ENCODE measurements at places on chromosomes 12 and 14.
A peak's percentile ranks its signal among the peaks of the same experiment; 100 is the strongest.

DNA sequence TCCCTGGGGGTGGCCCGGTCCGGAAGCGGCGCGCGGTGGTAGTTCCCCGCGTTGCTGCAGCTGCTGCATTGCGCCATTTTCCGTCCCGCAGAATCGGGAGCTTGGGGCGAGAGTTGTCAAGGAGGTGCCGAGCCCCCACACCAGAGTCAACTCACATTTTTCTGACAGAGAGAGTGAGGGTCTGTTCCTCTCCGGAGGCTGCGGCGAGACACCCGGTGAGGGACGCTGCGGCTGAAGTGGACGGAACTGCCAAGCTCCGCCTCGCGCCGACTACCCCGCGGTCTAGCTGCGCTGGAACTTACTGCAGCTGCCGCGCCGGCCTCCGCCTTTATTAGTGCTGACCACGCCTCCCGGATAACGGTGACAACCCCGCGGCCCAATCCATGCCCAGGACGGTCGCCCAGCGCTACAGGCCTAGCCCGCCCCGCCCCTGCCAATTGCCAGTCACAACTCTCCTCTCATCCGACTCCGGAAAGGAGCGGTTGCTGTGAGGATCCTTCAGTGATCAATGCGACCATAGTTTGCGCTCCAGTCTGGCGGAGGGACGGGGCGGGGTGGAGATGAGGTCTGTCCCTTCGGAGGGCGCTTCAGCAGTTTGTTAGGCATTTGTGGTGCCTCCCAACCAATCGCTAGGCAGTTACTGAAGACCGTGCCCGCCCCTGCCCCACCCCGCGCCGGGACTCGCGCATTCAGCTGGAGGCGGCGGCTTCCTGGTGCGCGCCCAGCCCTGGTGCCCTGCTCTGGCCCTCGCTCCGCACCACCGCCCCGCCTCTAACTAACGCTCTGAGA, at the start of gene VAMP1:
VAMP1 (minus strand) TSS at position 303 of the 789 bp plus-strand sequence; CDS start at position 157, 146 bp downstream.
- peak; percentile 92 for DNase-seq

- no peak for DNase-seq
Observed at GRCh38 chr14:62947301-62947700, 98.0 kb downstream of the KCNH5 start.

- DNase-seq: peak; percentile 42
Observed at GRCh38 chr12:116559162-116559935, at the start of gene MAP1LC3B2. Gene MAP1LC3B2 (plus strand): TSS chr12:116559381. CDS start chr12:116575943, 16,562 bp downstream.

DNA sequence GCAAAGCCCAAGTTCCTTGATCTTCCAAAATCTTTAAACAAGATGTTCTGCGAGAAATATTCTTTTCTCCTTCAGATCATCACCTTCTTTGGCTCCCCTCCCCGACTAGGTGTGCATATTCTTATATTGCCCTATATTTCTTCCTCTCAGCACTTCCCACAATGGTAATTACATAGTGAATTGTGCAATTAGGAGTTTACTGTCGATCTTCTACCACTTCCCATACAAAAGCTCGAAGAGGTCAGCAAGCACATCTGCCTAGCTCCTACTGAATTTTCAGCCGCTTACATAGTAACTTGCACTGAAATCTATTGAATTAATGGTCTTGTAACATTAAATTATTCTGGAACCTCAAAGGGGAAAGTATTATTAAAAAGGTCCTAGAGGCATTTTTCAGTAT, 16.7 kb downstream of the OSBPL8 start:
- no peak for DNase-seq

DNA sequence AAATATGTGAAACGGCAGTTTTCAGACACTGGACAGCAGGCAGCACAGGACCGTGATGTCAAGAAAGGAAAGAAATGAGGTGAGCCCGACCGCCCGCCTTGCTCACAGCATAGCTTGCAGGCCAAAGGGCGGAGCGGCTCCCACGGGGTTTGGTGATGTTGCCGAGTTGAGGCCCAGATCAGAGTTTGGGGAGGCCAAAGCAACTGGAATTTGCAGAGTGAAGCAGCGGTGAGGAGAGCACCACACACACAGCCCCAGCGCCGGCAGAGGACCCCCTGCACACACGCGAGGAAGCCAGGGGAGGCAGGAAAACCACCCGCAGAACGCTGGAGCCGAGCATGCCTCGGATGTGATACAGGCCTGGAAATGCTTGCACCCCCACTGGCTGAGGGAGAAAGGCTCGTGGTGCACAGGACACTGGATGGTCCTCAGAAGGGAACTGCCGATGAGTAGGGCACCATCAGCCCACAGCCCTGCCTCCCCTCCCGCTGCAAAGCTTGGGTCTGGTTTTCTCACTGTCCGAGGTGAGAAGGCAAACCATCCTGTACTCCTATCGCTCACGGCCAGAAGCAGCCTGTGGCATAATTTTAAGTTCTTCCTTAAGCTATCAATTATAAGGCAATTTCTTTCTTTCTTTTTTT, 25.7 kb upstream of the PLD4 start:
- DNase-seq: no peak

- DNase-seq: no peak
Observed at GRCh38 chr14:58598028-58598803, 39.5 kb upstream of the DACT1 start.

Measured in stimulated activated CD8-positive, alpha-beta memory T cell treated with anti-CD3 and anti-CD28 coated beads, Interleukin-2, amount 100 ng/mL, for 1 hour (primary cell).